ENCODE measurements at places on chromosomes 6 and 20. TPM values are rescaled to one million over a fixed set of nuclear protein-coding genes. Genes with fewer than 3 reads are reported as not detected.

PREX1 gene
- 0.72 TPM for total RNA-seq

COL20A1 gene
- not detected for total RNA-seq

IYD gene
- total RNA-seq: not detected

SYCP2 gene
- total RNA-seq: 0.56 TPM

RBM24 gene
- 6.7 TPM for total RNA-seq

BMP2 gene
- 0.18 TPM for total RNA-seq

COX7A2 gene
- total RNA-seq: 85.8 TPM

ZFP57 gene
- not detected for total RNA-seq

HLA-DOB gene
- total RNA-seq: 0.36 TPM

TAB2 gene
- 20.8 TPM for total RNA-seq

EZR gene
- total RNA-seq: 145 TPM

DEFB123 gene
- not detected for total RNA-seq

MDC1 gene
- total RNA-seq: 3.6 TPM

POU5F1 gene
- not detected for total RNA-seq

CST7 gene
- total RNA-seq: not detected

REM1 gene
- total RNA-seq: not detected

CDH22 gene
- not detected for total RNA-seq

HIVEP1 gene
- total RNA-seq: 16.7 TPM

C20orf202 gene
- not detected for total RNA-seq

SLC4A11 gene
- total RNA-seq: 0.28 TPM
